ENCODE measurements at places on chromosomes 12 and 14. TPM values are rescaled to one million over a fixed set of nuclear protein-coding genes. Genes with fewer than 3 reads are reported as not detected.

The DUSP6 gene
- 14.8 TPM for polyA plus RNA-seq

The ASCL1 gene
- polyA plus RNA-seq = 368 TPM

The MORN3 gene
- 7.6 TPM for polyA plus RNA-seq

The GDF3 gene
- not detected for polyA plus RNA-seq

The BEST3 gene
- polyA plus RNA-seq = 5.9 TPM

The CNIH1 gene
- 77.4 TPM for polyA plus RNA-seq

The PLCZ1 gene
- not detected for polyA plus RNA-seq

The ZFYVE1 gene
- polyA plus RNA-seq = 21.8 TPM

DNA sequence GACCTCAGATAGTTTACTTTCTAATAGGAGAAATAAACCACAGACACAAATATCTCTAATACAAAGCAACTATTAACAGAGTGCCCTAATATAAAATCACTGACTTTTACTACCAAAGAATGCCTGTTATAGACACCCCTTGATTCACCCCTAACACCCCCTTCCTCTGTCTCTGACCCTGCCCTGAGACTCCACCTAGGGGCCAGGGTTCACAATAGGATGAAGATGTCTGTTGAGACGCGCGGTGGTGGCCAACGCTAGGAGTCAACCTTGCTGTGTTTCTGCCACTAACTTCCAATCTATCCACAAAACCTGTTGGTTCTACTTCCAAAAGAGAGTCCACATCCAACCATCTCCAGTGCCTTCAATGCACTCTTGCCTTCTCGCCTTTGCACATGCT is 10.9 kb upstream of the TC2N start:
- DNase-seq = no peak

DNA sequence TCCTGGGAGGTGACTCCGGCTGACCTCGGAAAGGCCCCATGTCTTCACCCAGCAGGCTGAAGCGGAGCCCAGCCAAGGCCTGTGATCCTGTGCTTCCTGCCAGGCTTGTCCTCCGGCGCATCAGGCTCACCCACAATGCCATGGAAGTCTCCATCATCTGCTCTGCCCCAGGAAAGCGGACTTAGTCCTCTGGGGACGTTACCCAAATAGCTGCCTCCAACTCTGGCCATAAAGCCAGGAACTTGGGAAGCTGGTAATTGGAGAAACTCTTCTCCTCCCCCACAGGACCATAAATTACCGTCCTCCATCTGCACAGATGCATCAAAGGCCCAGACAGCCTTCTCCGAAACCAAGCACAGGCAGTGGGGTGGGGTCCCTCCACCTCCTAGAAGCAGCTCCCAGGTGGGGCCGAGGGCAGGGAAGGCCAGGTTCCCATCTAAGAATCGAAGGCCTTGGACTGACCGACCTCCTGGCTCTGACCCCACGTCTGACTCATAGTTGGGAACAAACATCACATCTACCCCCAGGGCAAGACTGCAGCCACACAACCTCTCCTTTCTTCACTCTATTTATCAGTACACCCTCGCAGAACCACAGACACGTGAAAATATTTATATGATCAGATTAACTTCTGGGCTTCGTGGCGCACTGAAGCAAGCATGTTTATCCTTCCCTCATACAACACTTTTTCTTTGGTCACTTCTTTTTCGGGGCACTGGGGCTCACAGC is 56.4 kb downstream of the PITPNM2 start:
- DNase-seq = no peak

- DNase-seq = no peak
Measured at GRCh38 chr12:2403221-2403976, 350.6 kb downstream of the CACNA1C start.

GRCh38 chr12:22016982-22017381 is 29.0 kb upstream of the CMAS start:
- no peak for DNase-seq

GRCh38 chr12:78229591-78230101 is 399.0 kb downstream of the NAV3 start:
- DNase-seq = peak; percentile 63

- no peak for DNase-seq
Measured at GRCh38 chr12:12123036-12123604, 52.4 kb downstream of the BCL2L14 start.

DNA sequence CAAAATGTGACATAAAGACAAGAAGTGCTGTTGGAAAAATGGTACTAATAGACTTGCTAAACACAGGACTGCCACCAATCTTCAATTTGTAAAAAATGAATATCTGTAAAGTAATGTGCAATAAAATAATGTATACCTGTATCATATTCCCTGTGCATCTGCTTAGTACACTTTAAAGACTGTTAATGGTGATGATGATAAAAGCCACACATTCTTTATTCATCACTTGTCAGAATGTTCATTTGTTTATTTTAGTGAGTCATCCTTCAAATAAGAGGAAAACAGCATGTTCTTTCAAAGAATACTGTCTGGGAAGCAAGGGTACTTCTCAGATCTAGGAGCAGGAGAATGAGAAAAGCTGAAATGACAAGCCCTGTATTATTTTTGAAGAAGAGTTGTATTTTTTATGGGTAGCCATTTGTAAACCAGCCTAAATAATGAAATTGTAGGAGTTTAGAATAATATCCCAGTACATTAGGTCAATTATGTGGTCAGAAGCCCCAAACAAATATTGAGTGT is 78.3 kb upstream of the PSMA6 start:
- no peak for DNase-seq

- no peak for DNase-seq
Measured at GRCh38 chr12:50482571-50482970, 22.2 kb upstream of the DIP2B start.

DNA sequence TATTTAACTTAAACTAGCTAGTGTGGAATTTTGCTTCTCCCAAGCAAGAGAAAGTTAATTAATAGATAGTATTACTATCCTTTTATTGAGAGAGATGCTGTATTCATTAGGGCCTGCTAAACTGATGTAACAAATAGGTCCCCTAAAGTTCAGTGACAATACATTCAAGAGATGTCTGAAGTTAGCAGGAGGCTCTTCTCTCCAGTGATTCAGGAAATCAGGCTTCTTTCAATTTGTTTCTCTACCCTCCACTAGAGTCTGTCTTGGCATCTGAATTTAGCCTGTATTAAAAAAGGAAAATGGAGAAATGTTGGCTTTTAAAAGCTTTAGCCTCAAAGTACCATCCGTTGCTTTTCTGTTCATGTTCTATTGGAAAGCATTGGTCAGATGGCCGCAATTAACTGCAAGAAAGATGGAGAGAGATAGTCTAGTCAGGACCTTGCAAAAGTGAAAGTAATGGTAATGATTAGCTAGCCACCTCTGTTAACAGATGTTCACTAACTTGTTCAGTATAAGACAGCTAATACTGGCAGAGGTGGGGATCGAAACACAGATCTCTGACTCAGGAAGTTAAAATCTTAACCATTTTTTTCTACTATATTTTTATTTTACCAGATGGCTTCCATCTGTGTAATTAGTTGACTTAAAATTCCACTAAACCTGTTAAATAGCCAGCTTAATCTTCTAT is 786.8 kb downstream of the TMTC2 start:
- no peak for DNase-seq

- peak; percentile 54 for DNase-seq
Measured at GRCh38 chr14:23294734-23295561, 7.7 kb downstream of the PPP1R3E start.

DNA sequence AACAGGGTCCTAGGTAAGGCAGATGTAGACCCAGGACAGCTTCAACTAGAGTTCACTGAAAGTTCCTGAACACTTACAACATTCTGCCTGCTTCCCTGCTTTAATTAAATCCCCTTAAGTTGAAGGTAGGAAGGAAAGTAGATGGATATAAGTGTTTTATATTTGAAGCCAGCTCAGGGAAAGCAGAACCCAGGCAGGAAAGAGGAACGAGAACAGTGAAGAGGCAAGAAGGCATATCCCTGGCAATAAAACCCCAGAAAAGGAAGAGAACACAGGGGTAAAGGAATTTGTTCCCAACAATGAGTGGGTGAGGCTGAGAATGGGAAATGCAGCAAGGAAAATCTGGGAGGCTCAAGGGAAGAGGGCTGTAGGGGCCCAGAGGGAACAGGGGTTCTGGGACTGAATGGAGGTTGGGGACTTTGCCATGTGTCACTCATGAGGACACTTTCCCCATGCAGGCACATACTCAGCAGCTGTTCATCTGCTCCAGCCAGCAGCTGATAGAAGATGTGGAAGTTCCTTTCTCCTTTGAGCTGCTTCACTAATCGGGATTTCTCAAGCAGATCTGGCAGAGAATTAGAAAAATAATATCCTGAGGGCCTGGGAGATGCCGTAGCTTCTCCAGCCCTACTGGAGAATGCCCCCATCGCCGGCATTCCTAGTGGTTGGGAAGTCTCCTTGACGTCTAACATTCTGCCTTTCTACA is 3.7 kb downstream of the MYO1A start:
- no peak for DNase-seq

Measured in brain (organoid and tissue), 16 donors.